ENCODE measurements at places on chromosomes 2 and 18. TPM values are rescaled to one million over a fixed set of nuclear protein-coding genes. Genes with fewer than 3 reads are reported as not detected.

MRPS9 gene
- total RNA-seq = 10.2 TPM

IL1RN gene
- not detected for total RNA-seq

IL36RN gene
- total RNA-seq = not detected

FRZB gene
- total RNA-seq = 17.1 TPM

CCDC121 gene
- 3.7 TPM for total RNA-seq

DUSP28 gene
- 9.8 TPM for total RNA-seq

ARHGAP15 gene
- total RNA-seq = 19.2 TPM

VAMP8 gene
- 0.82 TPM for total RNA-seq

VWA3B gene
- under 0.01 TPM for total RNA-seq

RUFY4 gene
- total RNA-seq = not detected

HDHD2 gene
- total RNA-seq = 23.6 TPM

STAMBP gene
- total RNA-seq = 14.3 TPM

GALR1 gene
- total RNA-seq = under 0.01 TPM

HOXD12 gene
- not detected for total RNA-seq

GNAL gene
- total RNA-seq = 92.9 TPM

TACR1 gene
- total RNA-seq = 1.2 TPM

PDE1A gene
- total RNA-seq = 51.0 TPM

TANC1 gene
- total RNA-seq = 4.1 TPM

UGT1A5 gene
- not detected for total RNA-seq

TNFAIP6 gene
- 0.41 TPM for total RNA-seq

EGR4 gene
- total RNA-seq = not detected

AFF3 gene
- total RNA-seq = 56.7 TPM

SNED1 gene
- 4.5 TPM for total RNA-seq

SERPINB8 gene
- total RNA-seq = 1.6 TPM

HOXD4 gene
- not detected for total RNA-seq

SLC23A3 gene
- under 0.01 TPM for total RNA-seq

FTCDNL1 gene
- total RNA-seq = 2.0 TPM

GRP gene
- 22.8 TPM for total RNA-seq
